ENCODE measurements at places on chromosomes 1 and 21.

DNA sequence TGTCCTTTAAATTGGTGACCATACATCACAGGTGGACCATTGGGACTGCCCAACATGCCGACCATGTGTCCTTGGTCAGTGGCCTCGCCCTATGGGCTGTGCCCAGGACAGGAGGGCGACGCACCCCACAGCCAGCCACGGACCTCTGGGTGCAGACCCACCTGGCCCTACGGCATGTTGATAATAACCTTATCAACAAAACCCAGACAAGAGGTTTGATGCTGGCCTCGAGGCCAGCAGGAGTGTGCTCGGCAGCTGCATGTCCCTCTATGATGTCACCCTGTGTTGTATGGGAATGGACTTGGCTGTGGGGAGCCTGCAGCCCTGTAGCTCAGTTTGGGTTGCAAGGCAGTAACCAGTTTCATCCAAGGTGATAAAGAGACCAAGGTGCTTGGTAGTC, 32.1 kb downstream of the SLC37A1 start:
- no peak for DNase-seq

DNA sequence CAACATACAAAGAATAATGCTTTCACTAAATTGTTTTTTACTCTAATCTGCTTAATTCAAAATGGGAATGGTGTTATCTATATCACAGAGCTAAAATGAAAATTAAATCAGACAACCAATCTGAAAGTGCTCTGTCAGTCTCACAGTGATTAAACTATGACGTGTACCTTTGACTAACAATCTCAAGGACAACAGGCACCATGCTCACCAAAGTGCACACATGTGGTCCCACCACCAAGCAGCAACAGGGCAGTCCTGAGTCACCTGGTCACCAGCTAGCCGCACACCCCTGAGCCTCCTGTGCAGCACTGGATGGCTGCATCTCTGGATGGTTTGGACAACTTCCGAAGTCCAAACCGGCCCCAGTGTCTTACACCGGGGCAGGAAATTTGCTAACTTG, 54.5 kb upstream of the NADK start:
- DNase-seq: no peak

DNA sequence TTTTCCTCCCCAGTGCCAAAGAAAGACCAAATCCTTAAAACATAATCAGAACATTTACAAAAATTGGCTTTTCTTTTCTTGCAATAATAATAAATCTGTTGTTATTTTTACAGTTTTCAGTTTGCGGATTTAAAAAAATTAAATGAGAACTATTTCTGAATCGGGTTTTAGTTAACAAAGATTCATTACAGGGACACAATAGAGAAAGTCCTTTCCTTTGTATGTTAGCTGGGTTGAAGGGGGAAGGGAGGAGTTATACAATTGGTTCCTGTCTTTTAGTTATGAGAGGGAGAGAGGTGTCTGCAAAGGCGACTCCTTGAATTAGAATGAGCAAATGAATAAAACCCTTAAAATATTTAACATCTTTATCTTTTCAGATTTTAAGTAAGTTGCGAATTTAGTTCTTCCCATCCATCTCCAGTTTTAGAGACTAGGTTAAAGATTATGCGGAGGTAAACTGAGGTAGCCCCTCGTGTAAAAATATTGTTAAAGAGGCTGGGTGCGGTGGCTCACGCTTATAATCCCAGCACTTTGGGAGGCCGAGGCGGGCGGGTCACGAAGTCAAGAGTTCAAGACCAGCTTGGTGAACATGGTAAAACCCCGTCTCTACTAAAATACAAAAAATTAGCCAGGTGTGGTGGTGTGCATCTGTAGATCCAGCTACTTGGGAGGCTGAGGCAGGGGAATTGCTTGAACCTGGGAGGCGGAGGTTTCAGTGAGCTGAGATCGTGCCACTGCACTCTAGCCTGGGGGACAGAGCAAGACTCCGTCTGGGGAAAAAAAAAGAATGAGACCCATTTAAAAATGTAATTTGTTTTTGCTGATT, 3.9 kb downstream of the SPEN start:
- DNase-seq: no peak

DNA sequence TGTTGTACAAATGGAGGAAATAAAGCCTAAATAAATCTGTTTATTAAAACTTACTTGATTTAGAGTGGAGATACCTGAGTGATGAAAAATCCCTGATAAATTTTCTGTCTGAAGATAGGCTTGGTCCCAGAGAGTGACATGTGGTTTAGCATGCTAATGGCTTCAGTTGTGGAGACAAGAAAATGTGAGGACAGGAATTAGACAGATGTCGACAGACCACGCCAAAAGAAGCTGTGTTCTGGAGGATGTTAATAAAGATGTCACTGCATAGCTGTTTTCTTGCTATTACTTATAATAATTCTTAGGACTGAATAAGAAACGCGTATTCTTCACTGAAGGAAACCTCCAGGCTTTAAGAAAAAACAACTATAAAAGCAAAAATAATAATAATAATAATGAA, 154.9 kb downstream of the OLFM3 start:
- DNase-seq: no peak

- no peak for DNase-seq
Observed at GRCh38 chr21:39444421-39445180, 977 bp downstream of the LCA5L start.

- DNase-seq: no peak
Observed at GRCh38 chr1:93722081-93723031, 40.7 kb upstream of the BCAR3 start.

Measured in activated T-helper 1 cell treated with anti-CD3 and anti-CD28 coated beads, Interleukin-2, amount 50 U/mL, for 16 hours (primary cell).